ENCODE measurements at places on chromosomes 5 and 9. TPM values are rescaled to one million over a fixed set of nuclear protein-coding genes. Genes with fewer than 3 reads are reported as not detected.

FOXD4L3 gene
- total RNA-seq: 0.14 TPM

CTXN3 gene
- not detected for total RNA-seq

C5orf52 gene
- total RNA-seq: not detected

LCN12 gene
- total RNA-seq: 1.2 TPM

CCNO gene
- total RNA-seq: 7.5 TPM

PDGFRB gene
- total RNA-seq: 0.80 TPM

SETD9 gene
- 6.1 TPM for total RNA-seq

PCDHB8 gene
- total RNA-seq: 0.28 TPM

EPB41L4A gene
- 2.5 TPM for total RNA-seq

CDH10 gene
- 0.05 TPM for total RNA-seq

GLRA1 gene
- not detected for total RNA-seq

NR2F1 gene
- total RNA-seq: 4.7 TPM

F12 gene
- 15.9 TPM for total RNA-seq

CCDC183 gene
- 0.19 TPM for total RNA-seq

ZNF483 gene
- 0.48 TPM for total RNA-seq

ZDHHC11 gene
- 15.8 TPM for total RNA-seq

SPOCK1 gene
- total RNA-seq: 15.8 TPM

KCNT1 gene
- 0.02 TPM for total RNA-seq

IRX4 gene
- total RNA-seq: 0.34 TPM

PTPA gene
- total RNA-seq: 127 TPM

CD74 gene
- 0.07 TPM for total RNA-seq

NACC2 gene
- 38.1 TPM for total RNA-seq

C9orf152 gene
- total RNA-seq: 0.33 TPM

PCDHB13 gene
- total RNA-seq: 0.06 TPM

NTRK2 gene
- 0.02 TPM for total RNA-seq

TLN1 gene
- total RNA-seq: 145 TPM

PCDHB10 gene
- total RNA-seq: 0.06 TPM

LIX1 gene
- total RNA-seq: not detected

TAF11L10 gene
- total RNA-seq: not detected

SH3RF2 gene
- total RNA-seq: 2.4 TPM

Data from A549 treated with AZD2906 at 1 μM for 4 hours (cell line).